ENCODE measurements at places on chromosomes 12 and 14.

GRCh38 chr12:52909796-52910195 is 4.9 kb upstream of the KRT8 start:
- H3K4me1 ChIP-seq: no peaks in the 10 kb centered on the region
- H3K36me3 ChIP-seq: no peaks in the 10 kb centered on the region
- H3K4me3 ChIP-seq: no peak overlapping the region
- DNase-seq: no peak
- peaks cover 2% of the 10 kb centered on the region for H3K27me3 ChIP-seq
- no peak overlapping the region for H3K27ac ChIP-seq

DNA sequence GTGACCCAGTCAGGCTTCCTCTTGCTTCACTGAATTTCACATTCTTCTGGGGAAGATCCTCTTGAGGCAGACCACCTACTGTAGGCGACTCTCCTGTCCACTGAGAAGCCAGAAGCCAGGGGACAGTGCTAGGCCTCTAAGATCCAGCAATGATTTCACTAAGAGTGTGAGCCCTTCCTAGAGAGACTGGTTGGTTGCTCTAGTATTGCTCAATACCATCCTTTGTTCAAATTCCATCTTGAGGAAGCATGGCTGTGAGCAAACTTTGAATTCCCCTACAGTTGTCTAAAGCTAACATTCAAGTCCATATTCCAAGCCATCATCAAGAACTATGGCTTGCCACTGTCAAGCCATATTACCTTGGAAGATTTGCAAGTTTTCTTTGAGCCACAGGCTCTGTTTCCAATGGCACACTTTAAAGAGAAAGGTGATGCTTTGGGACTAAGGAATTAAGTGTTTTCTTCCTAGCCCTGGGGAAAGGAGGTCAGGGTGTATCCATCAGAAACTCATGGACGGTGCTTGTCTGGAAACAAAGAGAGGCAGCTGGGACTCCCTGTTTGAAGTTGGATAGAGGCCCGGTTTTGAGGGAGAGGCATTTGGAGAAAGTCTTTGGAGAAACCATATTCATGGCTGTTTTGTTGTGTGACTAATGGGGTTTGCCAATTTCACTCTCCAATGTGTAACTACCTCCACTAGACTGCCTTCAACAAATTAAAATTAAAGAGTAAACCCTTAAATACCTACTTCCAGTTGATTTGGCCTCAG is 1217.9 kb downstream of the VRK1 start:
- no peaks in the 10 kb centered on the region for H3K36me3 ChIP-seq
- no peaks in the 10 kb centered on the region for H3K27me3 ChIP-seq
- no peak for DNase-seq
- H3K27ac ChIP-seq: no peak overlapping the region
- H3K4me3 ChIP-seq: no peak overlapping the region

- H3K36me3 ChIP-seq: no peaks in the 10 kb centered on the region
- H3K4me3 ChIP-seq: no peak overlapping the region
These were observed 314.6 kb downstream of the BCL11B start for GRCh38 chr14:98957211-98958047.

GRCh38 chr12:79409562-79409961 is 281.2 kb downstream of the PAWR start:
- H3K4me3 ChIP-seq: no peak overlapping the region
- H3K36me3 ChIP-seq: no peaks in the 10 kb centered on the region
- H3K4me1 ChIP-seq: no peaks in the 10 kb centered on the region
- DNase-seq: no peak
- H3K27ac ChIP-seq: no peak overlapping the region

GRCh38 chr12:114963846-114964245 is 279.9 kb upstream of the TBX3 start:
- H3K4me3 ChIP-seq: no peak overlapping the region
- H3K27me3 ChIP-seq: no peaks in the 10 kb centered on the region
- no peaks in the 10 kb centered on the region for H3K36me3 ChIP-seq
- no peak for DNase-seq
- no peak overlapping the region for H3K27ac ChIP-seq

- H3K4me1 ChIP-seq: peaks cover 7% of the 10 kb centered on the region
- H3K4me3 ChIP-seq: no peak overlapping the region
- H3K27me3 ChIP-seq: peaks cover 7% of the 10 kb centered on the region
- DNase-seq: no peak
- no peaks in the 10 kb centered on the region for H3K36me3 ChIP-seq
These were observed 47.1 kb upstream of the CDKN3 start for GRCh38 chr14:54349713-54350112.

- no peaks in the 10 kb centered on the region for H3K36me3 ChIP-seq
These were observed 966.1 kb downstream of the FSCB start for GRCh38 chr14:43540948-43541347.

DNA sequence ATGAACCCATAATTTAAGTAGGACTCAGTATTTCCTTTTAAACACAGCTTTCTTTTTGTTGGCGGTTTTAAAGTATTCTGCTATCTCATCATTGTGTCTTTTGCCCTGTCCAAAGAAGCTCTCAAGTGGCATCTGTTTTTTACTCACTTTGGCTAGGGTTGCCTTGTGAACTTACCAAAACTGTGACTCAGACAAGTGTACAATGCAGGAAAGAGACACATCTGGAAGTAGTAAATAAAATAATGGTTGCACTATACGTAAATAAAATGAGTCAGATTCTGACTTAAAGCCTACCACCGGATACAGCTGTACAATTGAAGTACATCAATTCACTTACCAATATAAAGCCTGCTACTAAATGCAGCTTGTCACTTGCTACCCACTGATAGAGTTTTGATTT is 619.2 kb upstream of the LRFN5 start:
- no peaks in the 10 kb centered on the region for H3K4me1 ChIP-seq
- H3K27me3 ChIP-seq: no peaks in the 10 kb centered on the region
- H3K36me3 ChIP-seq: no peaks in the 10 kb centered on the region
- no peak overlapping the region for H3K27ac ChIP-seq

DNA sequence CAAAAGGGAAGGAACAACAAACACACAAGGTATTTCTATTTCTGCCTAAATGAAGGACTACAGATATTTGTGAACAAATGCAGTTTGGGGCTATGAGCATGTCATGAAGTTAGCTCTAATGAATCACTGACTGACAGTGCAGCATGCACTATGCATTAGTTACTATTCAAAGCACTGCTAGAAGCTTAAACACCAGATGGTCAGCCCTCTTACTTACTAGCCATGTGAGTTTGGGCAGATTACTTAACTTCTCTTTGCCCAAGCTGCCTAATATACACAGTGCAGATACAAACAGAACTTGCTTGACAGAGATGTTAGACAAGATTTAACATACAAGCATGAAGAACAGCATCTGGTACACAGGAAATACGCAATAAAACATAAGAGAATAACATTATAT is 96.0 kb downstream of the ATXN2 start:
- H3K27me3 ChIP-seq: no peaks in the 10 kb centered on the region
- H3K4me1 ChIP-seq: peaks cover 14% of the 10 kb centered on the region
- H3K27ac ChIP-seq: no peak overlapping the region

- peak within 1 kb of the TSS; percentile 98 for H3K27ac ChIP-seq
- peaks cover 29% of the 10 kb centered on the region for H3K36me3 ChIP-seq
- DNase-seq: peak; percentile 93
- no peaks in the 10 kb centered on the region for H3K27me3 ChIP-seq
- peaks cover 61% of the 10 kb centered on the region for H3K4me1 ChIP-seq
These were observed at the start of gene ANKRD13A for GRCh38 chr12:109998904-109999648. Gene ANKRD13A (plus strand): TSS chr12:109999430. CDS start chr12:109999689, 259 bp downstream.

DNA sequence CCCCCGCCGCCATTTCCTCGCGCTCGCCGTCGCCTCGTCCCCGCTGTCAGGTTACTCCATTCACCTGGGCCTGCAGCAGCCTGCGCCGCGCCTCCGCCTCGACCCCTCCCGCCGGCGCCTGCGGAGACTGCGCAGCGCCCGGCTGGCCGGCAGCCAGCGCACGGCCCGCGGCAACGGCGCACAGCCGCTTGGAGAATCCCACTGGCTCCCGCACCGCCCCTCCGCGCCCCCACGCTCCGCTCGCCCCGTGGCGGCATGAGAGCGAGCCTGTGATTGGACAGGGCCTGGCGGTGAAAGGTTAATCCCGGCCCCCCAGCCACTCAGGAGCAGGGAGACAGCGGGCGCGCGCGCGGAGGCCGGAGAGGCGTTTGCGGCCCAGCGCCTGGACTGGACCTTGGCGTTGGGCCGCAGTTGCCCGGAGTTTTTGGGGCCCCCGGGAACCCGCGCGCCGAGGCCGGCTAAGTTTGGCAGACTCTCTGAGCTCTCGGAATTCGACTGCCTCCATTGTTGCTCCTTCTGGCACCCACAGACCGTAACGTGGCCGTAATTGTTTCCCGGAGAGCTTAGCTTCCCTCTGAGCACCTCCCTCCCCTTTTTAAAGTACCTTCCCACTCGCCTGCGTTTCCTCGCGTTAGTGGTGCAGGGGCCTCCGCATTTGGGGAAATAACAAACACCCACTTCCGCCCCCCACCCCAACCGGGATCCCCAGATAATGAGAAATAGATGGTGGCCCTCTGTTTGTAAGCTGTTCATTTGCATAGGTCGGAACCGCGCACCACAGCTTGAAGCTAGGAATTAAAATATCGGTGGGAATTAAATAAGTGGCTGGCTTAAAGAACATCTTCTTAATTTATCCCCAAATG is at the start of gene DICER1:
Gene DICER1 (minus strand): TSS at position 203 of the 863 bp plus-strand sequence. CDS start 24,071 bp downstream, outside the sequence.
- peak within 1 kb of the TSS; percentile 94 for H3K4me3 ChIP-seq
- H3K27me3 ChIP-seq: no peaks in the 10 kb centered on the region
- peak within 1 kb of the TSS; percentile 99 for H3K27ac ChIP-seq
- peaks cover 42% of the 10 kb centered on the region for H3K4me1 ChIP-seq

- H3K27me3 ChIP-seq: no peaks in the 10 kb centered on the region
- no peaks in the 10 kb centered on the region for H3K36me3 ChIP-seq
- no peak for DNase-seq
- H3K4me3 ChIP-seq: no peak overlapping the region
- peaks cover 24% of the 10 kb centered on the region for H3K4me1 ChIP-seq
These were observed 14.9 kb downstream of the DTX1 start for GRCh38 chr12:113071135-113072112.

DNA sequence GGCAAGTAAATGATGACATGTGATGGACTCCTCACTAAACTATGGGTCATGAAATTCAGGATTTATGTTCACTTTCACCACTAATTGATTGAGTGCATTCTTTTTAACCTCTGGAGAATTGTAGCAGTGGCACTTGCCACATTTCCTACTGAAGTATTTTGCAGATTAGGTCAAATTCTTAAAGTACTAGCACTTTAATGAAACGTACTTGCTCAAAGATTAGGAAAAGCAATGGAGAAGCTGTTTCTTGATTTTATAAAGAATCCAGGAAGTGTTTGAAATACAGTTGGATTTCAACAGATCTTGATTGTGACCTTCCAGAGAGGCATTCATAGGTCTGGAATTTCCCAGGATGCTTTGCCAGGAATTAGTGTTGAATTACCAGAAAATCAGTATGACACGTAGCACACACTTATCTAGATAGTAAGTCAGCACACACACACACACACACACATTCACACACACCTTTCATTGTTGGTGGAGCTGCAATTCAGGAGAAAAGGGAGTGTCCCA is 162.6 kb downstream of the MYRFL start:
- no peak overlapping the region for H3K27ac ChIP-seq
- no peaks in the 10 kb centered on the region for H3K27me3 ChIP-seq
- DNase-seq: no peak
- no peaks in the 10 kb centered on the region for H3K4me1 ChIP-seq

DNA sequence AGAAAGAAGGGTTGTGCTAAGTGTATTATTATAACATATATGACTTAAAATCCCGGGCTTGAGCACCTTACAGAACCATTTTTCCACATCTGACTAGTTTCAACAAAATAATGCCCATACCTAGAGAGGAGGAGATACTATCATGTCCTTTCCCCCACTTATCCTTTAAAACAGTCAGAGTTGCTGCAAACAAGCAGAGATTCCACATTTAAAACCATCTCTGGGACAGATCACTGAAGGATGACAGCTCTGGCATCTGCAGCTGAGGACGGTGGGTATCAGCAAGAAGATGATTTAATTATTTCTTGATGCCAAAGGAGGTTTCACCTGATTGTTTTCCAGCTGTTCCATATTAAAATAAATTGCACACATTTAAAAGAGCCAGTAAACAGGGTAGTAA is 328.0 kb upstream of the TMTC1 start:
- no peaks in the 10 kb centered on the region for H3K27me3 ChIP-seq
- DNase-seq: no peak
- no peaks in the 10 kb centered on the region for H3K4me1 ChIP-seq
- H3K4me3 ChIP-seq: no peak overlapping the region
- H3K27ac ChIP-seq: no peak overlapping the region

- H3K27ac ChIP-seq: no peak overlapping the region
- peaks cover 5% of the 10 kb centered on the region for H3K27me3 ChIP-seq
- no peaks in the 10 kb centered on the region for H3K36me3 ChIP-seq
- peaks cover 8% of the 10 kb centered on the region for H3K4me1 ChIP-seq
These were observed 97.6 kb upstream of the ZDHHC17 start for GRCh38 chr12:76666290-76666835.

GRCh38 chr12:96241846-96242256 is 47.7 kb downstream of the ELK3 start:
- H3K27ac ChIP-seq: peak overlapping the region; percentile 88
- H3K36me3 ChIP-seq: peaks cover 29% of the 10 kb centered on the region
- peak; percentile 84 for DNase-seq
- H3K27me3 ChIP-seq: no peaks in the 10 kb centered on the region
- peak overlapping the region; percentile 52 for H3K4me3 ChIP-seq
- H3K4me1 ChIP-seq: peaks cover 56% of the 10 kb centered on the region

DNA sequence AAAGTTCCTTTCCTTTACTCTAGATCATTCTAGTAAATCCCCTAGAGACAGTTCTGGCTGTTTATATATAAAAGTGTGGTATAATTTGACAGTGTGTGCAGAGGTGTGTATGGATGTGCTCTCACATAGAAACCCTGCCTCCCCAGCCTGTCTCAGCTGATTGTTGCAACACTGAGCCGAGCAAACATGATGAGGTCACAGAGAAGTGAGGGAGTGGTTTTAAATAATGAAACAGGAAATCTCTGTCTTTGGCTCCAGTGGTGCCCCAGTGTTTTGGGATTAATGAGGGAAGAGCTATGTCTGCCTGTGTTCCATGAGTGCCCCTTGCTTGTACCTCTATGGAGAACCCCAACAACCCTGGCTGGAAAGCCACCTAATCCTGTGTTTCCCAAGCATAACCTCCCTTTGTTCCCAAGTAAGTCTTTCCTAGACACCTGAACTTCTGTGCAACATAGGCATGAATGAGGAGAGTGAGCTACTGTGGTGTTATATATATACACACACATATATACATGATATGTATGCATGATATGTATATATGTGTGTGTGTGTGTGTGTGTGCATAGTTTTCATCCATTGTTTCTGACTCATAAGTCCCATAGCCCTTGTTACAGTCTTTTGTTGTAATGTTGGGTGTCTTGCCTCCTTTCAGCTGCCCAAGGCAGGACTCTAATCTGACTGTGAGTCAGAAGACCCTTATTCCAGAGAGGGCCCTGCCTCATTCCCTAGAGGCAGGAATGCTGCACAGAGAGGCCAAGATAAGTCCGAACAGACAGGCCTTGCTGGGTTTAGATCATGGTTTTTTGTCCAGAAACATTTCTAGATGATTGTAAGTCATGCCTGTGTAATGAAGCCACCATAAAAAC is 18.0 kb downstream of the TRAF3 start:
- no peaks in the 10 kb centered on the region for H3K27me3 ChIP-seq
- H3K4me1 ChIP-seq: peaks cover 53% of the 10 kb centered on the region
- H3K4me3 ChIP-seq: no peak overlapping the region
- DNase-seq: peak; percentile 65
